ENCODE measurements at places on chromosomes 5 and 9.

DNA sequence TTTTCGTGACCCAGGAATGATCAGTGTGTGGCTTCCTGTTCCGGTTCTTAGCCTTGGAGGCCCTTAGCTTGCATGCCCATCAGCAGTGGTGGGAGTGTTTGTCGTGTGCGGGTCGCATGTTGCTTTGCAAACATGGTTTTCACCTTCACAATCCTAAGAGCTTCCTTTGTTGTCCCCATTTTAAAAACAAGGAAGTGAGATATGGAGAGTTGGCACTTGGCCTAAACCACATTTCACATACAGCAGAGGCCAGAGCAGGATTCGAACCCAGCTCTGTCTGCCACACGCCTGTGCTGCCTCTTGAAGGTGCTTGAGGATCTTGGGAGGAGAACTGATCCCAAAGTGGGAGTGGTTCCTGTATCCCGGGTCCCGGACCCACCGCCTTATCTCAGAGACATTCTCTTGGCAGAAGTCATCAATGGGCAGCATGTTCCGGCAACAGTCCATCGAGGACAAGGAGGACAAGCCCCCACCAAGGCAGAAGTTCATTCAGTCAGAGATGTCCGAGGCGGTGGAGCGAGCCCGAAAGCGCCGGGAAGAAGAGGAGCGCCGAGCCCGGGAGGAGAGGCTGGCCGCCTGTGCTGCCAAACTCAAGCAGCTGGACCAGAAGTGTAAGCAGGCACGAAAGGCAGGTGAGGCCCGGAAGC is 38.2 kb upstream of the POMT1 start:
- DNase-seq = no peak

GRCh38 chr9:126428534-126429175 is 102.0 kb downstream of the MVB12B start:
- no peak for DNase-seq

- DNase-seq = no peak
Observed at GRCh38 chr9:16032799-16033198, 480.0 kb downstream of the CCDC171 start.

DNA sequence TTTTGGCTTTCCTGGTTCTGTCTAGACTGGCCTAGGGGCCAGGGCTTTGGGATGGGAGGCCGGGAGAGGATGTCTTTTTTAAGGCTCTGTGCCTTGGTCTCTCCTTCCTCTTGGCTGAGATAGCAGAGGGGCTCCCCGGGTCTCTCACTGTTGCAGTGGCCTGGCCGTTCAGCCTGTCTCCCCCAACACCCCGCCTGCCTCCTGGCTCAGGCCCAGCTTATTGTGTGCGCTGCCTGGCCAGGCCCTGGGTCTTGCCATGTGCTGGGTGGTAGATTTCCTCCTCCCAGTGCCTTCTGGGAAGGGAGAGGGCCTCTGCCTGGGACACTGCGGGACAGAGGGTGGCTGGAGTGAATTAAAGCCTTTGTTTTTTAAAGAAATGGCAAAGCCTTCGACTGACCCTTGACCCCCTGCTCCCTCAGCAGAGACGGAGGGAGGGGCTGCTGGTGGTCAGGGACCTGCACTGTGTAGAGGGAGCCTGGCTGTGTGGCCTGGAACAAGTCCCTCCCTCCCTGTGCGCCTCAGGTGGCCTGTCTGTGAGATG is 11.1 kb downstream of the FPGS start:
- DNase-seq = no peak

DNA sequence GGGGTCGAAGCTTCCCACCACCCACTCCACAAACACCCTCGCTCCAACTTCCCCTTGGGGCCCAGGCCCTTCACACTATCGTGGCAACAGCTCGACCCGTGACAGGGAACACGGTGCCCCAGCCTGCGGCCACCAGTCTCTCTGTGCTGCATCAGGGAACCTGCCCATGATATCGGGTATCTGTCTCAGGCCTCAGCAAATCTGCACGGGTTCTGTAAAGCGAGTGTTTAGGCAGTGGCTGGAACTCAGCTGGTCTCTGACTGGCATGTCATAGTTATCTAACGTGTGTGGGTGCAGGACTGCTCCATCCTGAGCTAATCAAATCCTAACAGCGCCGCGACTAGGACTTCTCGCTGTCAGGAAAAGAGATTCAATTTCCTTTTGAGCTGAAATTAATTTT is 42.9 kb downstream of the DBH start:
- DNase-seq = no peak

DNA sequence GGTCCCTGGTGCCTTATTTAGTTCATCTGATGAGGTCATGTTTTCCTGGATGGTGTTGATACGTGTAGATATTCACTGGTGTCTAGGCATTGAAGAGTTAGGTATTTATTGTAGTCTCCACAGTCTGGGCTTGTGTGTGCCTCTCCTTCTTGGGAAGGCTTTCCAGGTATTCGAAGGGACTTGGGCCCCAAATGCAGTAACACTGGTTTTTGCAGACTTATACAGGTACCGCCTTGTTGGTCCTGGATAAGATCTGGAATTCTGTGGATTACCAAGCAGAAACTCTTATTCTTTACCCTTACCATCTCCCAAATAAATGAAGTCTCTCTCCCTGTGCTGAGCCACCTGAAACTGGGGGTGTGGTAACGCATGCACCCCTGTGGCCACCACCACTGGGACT is 34.1 kb downstream of the MEGF9 start:
- no peak for DNase-seq

- no peak for DNase-seq
Observed at GRCh38 chr9:136011703-136012496, 50.7 kb upstream of the UBAC1 start.

DNA sequence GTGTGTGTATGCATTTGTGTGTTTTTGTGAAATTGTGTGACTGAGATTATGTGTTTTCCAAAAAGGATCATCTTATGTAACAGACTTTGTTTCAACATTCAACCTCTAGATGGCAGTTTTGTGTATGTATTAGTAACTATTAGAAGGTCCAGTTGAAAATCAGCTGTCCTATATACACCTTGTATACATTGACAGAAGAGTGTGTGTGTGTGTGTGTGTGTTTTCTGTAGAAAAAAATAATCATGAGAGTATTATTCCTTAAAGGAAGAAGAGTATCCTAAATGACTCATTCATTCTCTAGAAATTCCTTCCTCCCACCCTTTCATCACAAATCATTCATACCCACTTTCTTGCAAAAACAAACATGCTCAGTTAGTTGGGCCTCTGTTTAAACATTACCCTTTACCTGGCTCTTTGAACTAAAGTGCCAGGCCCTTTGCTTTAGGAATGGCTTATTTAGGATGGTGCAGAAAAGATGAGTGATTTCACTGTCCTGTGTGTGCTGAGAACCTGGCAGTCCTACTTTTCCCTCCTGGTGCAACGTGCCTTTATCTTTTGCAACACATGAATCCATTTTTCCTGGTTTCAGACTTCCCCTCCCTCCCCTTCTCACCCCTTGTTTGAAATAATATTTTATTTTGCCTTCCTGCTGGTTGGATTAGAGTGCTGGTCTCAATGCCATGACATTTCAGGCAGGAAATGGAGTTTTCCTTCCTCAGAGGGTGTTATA is 152.2 kb downstream of the ARHGAP26 start:
- no peak for DNase-seq

DNA sequence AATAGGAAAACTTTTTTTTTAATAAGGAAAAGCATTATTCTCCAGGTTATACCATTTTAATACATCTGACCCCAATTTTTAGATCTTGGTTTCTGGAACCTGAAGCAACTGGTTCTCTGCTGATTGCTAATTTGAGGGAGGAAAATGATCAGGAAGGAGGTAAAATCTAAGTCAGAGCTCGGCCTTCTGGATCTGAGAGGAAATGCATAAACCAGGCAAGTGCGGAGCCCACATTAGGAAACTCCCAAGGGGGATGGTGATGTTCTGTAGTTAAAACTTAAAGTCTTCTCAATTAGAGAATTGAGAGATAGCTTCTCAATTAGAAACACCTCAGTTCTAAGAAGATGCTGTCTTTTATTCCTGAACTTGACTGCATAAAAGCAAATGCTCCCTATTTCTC is 113.5 kb downstream of the TSSK1B start:
- DNase-seq = no peak

DNA sequence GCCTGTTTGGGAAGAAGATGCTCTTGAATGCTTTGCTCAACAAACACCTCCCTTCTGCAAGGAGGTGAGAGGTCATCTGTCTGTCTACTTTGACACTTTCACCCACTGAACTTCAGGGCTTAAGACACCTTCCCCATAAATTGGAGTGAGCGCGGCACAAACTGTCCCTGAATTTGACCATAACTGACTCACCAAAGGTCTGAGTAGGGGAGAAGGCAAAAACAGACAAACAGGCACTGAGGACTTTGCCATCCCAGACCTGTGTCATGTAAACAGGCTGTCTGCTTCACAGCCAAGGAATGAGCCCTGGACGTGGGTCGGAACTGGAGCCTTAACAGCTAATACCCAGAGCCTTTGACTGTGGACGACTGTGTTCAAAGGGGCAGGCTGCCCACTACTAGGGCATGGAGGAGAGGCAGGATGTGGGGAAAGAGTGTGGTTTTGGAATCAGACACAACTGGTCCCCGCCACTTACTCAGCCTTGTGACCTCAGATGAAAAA is 320.9 kb upstream of the KLF4 start:
- no peak for DNase-seq

DNA sequence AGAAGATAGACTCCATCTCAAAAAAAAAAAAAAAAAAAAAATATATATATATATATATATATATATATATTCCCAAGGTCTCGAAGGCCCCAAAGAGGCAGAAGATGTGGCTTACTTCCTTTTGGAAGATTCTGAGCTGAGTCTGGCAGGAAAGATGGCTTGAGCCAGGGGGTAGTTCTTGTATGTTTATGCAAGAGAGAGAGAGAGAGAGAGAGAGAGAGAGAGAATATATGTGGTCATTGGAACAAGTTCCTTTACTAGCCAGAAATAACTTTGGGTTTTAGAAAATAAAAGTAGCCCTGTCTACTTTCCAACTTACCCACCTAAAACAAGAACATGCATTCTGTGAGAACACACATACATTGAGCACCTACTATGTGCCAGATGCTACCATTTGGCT is 17.6 kb downstream of the NCS1 start:
- DNase-seq = no peak

GRCh38 chr5:167943343-167943742 is 348.1 kb upstream of the WWC1 start:
- DNase-seq = no peak

DNA sequence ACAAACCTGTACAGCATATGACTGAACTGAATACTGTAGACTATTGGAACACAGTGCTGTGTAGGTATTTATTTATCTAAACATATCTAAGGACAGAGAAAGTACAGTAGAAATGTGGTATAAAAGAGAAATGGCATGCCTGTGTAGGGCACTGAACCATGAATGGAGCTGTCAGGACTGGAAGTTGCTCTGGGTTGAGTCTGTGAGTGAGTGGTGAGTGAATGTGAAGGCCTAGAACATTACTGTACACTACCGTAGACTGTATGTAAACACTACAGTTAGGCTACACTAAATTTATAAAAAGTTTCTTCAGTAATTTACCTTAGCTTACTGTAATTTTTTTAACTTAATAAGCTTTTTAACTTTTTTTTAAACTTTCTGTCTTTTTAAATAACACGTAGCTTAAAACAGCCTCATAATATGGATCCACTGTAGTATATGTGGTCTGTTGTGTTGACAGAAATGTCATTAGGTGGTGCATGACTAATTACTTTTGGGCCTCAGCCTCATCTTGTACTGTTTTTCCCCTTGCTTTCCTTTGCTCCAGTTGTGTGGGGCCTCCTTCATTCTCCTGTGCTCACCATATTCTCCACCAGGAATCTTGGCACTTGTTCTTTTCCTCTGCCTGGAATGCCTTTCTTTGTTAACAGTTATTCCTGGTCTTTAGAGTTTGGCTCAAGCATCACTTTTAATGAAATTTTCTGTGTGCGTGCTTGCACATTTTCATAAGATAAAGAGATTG is 8.8 kb downstream of the SPIN1 start:
- no peak for DNase-seq

Data from stimulated activated CD8-positive, alpha-beta memory T cell treated with anti-CD3 and anti-CD28 coated beads, Interleukin-4, amount 100 ng/mL, for 1 hour (primary cell).